ENCODE measurements at places on chromosomes 7 and 10. TPM values are rescaled to one million over a fixed set of nuclear protein-coding genes. Genes with fewer than 3 reads are reported as not detected.

The ACHE gene
- total RNA-seq: 3.0 TPM

DNA sequence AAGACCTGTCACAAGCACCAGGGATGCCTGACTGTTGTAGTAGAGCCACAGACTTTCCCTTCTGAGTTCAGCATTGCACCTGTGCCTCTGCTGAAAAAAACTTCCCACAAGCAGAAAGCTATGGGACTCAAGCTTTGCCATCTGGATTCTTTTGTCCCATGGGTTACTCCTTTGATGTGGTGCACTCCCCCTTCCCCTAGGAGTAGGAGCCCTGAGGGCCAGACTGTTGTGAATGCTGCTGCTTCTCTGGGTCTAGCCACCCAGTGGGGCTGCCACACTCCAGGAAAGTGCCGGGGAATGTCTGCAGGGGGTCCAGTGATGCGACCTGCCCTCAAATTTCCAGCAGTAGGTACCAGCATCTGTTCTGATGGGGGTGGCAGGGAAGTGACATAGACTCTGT lies 11.7 kb downstream of the CASP7 start:
- no peak for DNase-seq

GRCh38 chr10:124595143-124595883 lies 133.7 kb downstream of the LHPP start:
- no peak for DNase-seq

GRCh38 chr10:60967854-60968484 lies 24.0 kb upstream of the RHOBTB1 start:
- DNase-seq: no peak

DNA sequence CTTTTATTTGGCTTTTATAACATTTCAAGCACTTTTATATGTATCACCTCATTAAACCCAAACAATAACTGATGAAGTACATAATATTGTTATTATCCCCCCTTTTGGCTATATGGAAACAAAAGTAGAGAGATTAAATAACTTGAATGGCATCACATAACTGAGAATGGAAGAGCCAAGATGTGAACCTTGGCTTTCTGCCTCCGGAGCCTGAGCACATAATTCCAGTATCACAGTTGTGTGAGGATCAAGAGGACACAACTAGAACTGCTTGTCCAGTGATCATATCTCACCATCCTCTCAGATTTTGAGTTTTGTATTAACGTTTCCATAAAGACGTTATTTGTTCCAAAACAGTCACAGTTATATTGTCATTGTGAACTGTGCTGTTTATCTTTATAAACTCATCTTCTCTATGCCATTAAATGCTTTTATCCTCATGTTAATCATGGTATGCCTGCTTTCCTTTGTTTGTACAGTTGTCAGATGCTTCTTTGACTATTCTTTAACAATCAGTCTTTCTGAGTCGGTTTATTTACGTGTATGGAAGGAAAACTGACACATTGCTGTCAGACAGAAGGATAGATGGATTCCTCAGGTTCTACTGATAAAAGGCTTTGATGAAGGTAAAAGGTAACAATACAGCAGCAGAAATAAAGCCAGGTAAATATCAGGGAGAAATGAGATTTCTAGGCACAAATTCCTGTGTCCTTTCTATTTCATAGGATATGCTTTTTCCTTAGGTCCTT lies 92.0 kb upstream of the FAM13C start:
- DNase-seq: no peak

DNA sequence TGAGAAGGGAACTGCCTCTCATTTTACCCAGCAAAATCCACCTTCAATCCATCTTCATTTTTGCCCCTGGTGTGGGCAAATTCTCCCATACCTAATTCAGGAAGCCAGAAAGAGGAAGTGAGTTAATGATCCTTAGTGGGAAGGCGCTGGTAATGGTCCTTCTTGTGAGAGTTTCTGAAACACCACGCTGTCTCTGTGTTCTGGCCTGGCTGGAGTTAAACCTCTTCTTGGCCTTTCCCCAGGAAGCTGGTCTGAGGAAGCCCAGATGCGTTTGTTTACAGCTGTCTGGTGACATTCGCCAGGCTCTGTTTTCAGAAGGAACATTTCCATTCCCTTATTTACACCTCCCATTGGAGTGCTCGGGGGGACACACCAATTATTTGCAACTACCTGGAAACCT lies 24.3 kb downstream of the HTRA1 start:
- no peak for DNase-seq

GRCh38 chr7:158266817-158267741 lies 320.5 kb downstream of the PTPRN2 start:
- no peak for DNase-seq

- DNase-seq: no peak
Measured at GRCh38 chr7:47385536-47386125, 196.3 kb downstream of the TNS3 start.
